ENCODE measurements at places on chromosomes 1 and 21.

DNA sequence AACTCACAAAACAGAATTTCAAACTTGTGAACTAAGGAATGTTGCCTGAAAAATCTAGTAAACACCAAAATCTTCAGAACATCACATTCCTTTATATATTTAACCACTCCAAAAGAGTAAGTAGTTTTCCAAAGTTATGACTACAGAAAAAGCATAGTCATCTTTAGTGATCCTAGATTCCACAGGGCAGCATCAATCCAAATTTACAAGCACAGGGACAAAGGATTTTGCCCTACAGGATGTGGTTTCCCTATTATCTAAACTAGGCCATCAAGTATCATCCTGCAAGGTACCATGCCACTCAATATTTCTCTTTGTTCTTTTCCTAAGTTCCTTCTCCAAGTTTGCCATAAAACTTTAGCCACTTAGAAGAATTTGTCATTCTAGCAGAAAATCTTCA is 33.0 kb downstream of the COP1 start:
- DNase-seq: no peak

DNA sequence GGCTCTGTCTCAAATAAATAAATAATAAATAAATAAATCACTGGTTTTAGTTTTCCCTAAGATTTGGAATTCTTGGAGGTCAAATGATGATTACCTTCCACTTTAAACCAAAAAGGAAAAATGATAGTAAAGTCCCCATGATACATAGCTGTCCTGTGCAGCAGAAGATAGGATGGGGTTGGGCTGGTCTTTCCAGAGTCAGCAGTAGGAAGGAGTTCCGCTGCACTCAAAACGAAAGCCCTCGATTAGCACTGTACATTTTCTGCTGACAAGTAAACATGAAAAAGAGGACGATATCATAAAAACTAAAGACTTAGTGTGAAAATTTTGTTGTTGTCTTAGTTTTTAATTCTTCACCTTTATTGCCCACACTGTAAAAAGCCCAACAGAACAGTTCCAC is 79.7 kb downstream of the ATP5PO start:
- DNase-seq: no peak

- DNase-seq: no peak
These were observed 40.3 kb downstream of the IER5 start for GRCh38 chr1:181128592-181129497.

DNA sequence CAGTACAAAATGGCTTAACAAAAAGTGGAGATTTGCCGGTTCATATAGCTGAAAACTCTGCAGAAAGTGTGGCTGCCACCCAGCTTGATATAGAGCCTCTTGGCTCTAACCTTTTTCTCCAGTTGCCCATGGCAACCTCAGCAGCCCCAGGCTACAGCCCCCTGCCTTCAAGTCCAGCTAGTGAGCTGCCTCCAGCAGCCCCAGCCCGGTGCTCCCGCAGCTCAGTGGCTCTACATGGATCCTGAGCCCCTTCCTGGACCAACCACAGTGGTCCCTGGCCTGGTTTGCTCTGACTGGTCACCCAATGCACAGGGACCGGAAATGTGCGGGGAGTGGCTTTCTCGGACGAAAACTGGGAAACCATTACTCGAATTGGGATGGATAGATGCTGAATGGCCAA is 13.3 kb upstream of the ATF3 start:
- DNase-seq: no peak

DNA sequence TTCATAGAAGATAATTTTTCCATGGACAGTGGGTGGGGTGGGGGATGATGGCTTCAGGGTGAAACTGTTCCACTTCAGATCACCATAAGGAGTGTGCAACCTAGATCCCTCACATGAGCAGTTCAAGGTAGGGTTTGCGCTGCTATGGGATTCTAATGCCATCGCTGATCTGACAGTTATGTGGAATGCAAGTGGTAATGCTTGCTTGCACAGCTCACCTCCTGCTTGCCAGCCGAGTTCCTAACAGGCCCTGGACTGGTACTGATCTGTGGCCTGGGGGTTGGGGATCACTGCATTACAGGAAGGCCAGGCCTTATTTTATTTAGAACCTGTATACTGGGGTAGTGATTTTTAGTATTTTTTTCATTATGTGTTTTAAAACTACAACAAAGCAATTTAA is 22.0 kb downstream of the MAN1A2 start:
- DNase-seq: no peak

DNA sequence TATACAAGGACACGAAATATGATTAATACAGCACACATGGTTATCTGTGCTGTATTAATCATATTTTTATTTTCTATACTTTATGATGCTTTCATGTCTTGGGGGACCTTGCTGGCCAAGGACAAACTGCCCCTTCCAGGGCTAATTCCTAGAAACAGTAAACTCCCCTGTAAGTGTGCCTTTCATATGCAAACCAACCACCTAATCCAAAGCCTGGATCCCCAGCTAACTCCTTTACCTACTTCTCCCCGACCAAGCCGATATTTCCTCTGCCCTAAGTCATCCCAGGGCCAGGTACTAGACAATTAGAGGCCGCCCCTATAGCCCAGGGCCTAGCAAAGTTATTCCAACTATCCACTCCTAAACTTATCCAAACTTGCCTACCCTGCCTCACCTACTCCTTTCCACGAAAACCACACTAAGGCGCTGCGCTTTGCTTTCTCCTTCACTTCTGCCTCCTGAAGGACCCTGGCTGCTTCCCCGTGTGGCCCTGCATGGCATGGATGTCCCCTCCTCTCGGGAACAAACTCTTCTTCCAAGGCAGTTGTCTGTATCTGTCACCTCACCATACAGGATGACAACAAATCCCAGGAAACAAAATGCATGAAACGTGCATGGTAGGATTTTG is 10.2 kb downstream of the SH3BP5L start:
- no peak for DNase-seq

Measured in activated T-cell treated with anti-CD3 and anti-CD28 coated beads, Interleukin-2, amount 50 U/mL, for 72 hours (primary cell).